ENCODE measurements at places on chromosomes 6 and 20.

DNA sequence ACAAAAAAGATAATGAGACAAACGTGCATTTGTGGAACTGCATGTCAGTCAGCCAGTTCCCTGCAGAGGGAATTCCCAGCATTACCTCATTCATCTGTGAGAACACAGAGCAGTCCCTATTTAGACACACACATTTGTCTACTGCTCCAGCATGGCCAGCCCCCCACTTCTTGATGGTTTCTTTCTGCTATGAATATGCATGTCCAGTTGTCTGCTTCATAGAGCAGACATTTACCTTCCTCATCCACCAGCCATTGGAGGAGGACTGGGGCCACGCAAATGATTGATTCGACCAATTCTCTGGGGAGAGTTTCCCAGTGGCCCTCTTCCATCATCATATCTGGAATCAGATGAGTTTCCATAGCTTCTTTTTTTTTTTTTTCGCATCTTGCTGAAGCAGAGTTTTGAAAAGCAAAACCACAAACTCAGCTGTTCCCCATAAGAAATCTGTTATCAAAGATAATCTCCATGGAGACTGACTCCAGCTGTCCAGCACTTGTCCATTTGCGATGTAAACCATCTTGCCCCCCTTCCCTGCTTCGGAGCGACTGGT lies 11.8 kb downstream of the ENPP1 start:
- peak; percentile 26 for DNase-seq

DNA sequence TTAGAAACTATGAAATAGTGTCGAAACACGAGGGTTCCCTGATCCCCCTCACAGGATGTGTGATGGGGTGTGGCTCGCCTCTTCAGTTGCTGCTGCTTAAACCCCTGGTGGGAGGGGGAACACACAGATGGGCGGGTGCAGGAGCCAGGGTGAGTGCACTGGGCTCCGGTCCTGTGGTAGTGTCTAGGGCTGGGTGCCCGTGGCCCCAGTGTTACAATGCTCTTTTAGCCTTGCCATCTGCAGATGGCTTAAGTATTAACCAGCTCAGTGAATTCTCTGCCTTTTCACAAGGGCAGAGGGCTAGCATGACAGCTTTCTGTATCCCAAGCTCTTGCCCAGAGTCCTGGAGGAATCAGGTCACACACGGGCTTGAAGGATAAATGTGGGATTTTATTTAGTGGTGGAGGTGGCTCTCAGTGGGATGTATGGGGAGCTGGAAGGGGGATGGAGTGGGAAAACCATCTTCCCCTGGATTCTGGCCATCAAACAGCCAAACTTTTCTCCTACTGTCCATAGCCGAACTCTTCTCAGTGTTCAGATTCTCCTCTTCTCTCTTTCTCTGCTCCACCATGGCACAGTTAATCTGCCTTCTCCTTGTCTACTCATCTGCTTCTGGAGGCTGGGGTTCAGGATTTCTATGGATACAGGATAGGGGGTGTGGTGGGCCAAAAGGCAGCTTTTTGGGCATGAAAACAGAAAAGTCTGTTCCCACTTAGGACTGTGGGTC lies 659.0 kb downstream of the EPM2A start:
- no peak for DNase-seq

GRCh38 chr6:21594416-21595281 lies 1.1 kb downstream of the SOX4 start:
- DNase-seq, result no peak

- no peak for DNase-seq
These were observed 113.9 kb downstream of the PRDM1 start for GRCh38 chr6:106199998-106200397.

GRCh38 chr6:70834520-70834919 lies 122.3 kb downstream of the B3GAT2 start:
- DNase-seq, result no peak

DNA sequence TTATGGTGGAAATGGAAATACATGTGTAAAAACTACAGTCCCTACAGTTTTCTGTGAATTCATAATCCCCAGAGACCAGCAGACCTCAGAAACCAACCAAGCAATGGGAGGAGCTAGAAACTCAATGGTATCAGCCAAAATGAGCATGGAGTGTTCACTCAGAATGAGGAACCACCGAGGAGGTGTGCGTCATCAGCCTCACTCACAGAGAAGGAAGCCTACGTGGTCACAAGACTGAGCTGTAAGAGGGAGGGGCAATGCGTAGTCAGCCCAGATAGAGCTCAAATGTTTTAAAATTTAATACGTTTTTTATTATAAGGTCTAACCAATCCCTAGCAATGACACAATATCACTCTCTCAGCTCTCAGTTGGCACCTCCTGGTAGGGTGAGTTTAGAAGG lies 17.4 kb downstream of the MYLK4 start:
- no peak for DNase-seq

DNA sequence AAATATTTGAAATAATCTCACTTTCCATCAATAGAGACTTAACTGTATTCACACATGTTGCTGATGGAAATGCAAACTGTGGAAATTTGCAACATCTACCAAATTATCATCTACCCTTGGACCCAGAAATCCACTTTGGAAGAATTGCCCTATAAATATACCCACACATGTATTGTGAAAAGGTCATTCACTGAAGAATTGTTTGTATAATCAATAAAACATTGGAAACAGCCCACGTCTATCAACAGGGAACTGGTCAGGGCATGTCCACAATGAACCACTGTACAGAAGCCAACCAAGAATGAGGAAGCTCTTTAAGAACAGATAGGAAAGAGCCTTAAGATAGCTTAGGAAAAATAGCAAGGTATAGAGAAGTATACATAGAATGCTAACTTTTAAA lies 36.2 kb downstream of the PXDC1 start:
- DNase-seq, result no peak

DNA sequence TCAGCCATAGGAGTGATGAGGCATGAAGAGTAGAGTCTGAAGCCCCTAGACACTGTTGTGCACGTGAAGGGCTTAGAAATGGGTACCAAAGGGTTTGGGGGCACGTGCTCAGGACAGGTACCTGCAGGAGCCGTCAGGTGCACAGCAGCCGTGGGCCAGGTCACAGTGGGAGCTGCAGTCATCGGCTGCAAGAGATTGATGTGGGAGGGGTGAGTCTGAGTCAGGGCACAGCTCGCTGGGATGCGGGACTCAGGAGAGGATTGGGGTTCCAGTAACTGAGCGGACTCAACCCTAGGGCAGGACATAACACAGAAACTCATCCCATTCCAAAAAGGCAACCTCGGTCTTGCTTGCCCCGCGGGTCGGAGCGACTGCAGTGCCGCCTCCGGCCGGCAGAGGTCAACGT lies 1.1 kb downstream of the DLK2 start:
- DNase-seq, result no peak

GRCh38 chr6:32195902-32196681 lies 3.6 kb upstream of the GPSM3 start:
- peak; percentile 95 for DNase-seq

- DNase-seq, result no peak
These were observed 115.5 kb downstream of the CCDC170 start for GRCh38 chr6:151609146-151609902.

DNA sequence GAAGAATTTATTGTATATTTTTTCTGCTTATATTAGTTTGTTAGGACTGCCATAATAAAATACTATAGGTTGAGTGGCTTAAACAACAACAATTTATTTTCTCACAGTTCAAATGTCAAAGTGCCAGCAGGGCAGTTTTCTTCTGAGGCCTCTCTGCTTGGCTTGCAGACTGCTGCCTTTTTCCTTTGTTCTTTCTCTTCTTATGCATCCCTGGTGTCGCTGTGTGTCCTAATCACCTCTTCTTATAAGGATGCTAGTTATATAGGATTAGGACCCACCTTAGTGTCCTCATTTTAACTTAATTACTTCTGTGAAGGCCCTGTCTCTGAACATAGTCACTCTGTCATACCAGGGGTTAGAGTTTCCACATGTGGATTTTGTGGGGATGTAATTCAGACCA lies 354.4 kb downstream of the NKAIN2 start:
- DNase-seq, result no peak

- no peak for DNase-seq
These were observed 42.5 kb upstream of the ARMC2 start for GRCh38 chr6:108805611-108806167.

DNA sequence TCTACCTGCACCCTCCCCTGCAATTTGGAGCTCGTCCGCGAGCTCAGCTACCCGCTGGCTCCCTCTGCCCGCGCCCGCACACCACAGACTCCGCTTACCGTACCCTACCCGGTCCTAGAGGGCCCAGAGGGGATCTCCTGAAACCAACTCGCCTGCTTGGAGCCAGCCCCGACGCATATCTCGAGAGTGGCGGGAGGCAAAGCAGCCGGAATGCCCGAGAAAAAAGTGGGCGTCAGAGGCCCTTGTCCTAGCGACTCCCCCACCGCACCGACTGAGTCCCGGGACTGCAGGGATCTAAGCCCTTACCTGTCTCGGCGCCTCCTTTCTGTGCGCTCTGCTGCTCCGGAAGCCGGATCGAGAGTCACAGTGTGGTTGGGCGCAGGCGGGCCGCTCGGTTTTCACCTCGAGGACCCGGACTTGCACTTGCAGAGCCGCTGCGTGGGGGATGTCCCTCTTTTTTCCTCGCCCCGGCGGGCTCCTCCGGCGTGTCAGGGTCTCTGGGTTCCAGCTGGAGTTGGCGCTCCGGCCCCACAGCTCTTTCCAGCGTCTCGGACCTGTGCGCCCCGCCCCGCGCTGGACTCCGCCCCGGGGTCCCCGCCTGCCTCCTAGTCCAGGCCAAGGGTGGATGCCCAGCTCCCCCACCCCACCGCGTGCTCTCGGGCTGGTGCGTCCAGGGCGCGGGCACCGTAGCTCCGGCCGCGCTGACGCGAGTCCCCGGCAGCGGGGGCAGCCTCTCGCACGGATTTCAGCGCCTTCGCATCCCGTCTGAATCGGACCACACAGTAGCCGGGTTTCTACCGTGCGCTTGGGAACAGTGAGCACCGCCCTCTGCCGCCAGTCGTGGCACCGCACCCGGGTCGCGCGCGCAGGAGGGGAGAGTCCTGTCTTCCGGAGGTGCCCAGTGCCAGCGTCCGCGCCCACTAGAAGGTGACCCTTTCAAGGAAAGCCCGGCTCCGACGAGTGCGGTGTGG lies at the start of gene PROKR2:
TSS of gene PROKR2 (minus strand) at position 767 of the 971 bp plus-strand sequence. CDS start 2,585 bp downstream, outside the sequence.
- DNase-seq, result no peak

DNA sequence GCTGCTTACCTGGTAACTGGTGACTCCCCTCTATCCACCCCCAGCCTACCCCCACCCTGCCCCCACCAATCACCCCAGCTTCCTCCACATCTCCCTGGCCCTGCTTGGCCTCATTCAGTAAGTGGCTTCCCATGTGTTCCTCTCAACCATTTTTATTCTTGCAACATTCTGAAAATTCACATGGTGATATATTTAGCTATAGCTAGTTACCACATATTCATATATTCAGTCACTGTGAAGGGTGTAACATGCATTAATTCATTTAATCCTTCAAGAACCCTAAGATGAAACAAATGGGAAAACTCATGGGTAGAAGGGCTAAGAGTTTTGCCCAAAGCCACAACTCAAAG lies 95.4 kb upstream of the CEP85L start:
- no peak for DNase-seq

GRCh38 chr6:135449246-135449645 lies 48.3 kb downstream of the AHI1 start:
- no peak for DNase-seq

- no peak for DNase-seq
These were observed 23.8 kb downstream of the SIM1 start for GRCh38 chr6:100440935-100441334.

DNA sequence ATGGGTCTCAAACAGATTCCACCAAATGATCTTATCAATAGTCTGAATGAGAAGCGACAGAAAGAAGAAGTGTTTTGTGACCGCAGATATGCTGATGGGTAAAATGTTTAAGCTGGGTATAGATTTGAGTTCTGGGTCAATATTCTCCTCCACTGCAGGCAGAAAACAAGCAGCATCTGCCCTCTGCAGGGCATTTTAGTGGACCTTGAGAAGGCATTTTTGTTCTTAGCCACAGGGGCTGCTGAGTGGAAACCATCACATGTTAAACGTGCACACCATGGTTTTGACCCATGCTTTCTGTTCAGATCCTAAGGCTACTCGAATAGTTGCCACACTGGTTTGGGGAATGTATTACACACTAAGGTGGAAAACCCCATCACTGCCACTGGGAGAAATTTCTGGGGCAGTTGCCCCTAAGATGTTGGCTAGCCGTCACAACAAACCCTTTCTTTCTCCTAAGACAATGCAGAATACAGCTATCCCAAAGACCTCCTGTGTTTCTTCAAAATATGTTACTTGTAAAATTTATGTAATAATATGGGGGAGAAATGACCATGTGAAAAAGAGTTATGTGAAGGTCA lies 5.5 kb downstream of the POU3F2 start:
- no peak for DNase-seq

DNA sequence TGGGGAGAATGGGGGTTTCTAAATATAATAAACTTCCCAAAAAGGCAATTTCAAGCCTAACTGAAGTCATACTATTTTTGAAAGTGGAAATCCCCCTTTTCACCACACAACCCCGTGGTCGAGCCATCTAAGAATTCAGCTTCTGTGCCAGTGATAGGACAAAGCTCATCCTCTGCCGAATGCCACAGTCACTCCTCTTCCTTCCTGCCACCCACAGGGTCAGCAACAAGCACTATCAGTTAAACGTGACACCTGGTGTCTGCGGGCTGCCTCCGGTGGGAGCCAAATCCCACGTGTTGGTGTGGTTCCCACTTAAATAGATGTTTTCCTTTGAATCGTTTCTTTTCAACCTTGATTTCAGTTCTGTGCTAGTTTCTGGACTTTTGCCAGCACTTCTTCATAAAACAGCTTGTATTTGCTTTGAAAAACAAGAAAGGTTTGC lies 60.7 kb downstream of the TNFAIP3 start:
- DNase-seq, result no peak

DNA sequence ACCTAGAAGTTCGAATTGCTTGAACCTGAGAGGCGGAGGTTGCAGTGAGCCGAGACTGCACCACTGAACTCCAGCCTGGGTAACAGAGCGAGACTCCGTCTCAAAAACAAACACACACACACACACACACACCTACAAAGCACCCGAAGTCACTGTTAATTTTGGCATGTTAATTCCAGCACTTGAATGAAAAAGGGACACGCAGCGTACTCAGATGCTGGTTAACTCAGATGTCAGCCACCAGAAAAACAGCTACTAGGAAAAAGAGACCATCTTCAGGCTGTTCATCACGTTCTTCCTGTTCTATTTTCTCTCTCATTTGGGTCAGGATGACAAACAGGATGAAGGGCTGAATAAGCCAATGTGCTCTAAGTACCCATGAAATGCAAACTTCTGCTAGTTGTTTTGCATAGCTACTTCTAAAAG lies 46.9 kb downstream of the BLOC1S5 start:
- no peak for DNase-seq

GRCh38 chr6:3455569-3456394 lies 1.1 kb downstream of the SLC22A23 start:
- DNase-seq, result no peak

GRCh38 chr6:24401458-24401857 lies 1.3 kb upstream of the MRS2 start:
- DNase-seq, result no peak

DNA sequence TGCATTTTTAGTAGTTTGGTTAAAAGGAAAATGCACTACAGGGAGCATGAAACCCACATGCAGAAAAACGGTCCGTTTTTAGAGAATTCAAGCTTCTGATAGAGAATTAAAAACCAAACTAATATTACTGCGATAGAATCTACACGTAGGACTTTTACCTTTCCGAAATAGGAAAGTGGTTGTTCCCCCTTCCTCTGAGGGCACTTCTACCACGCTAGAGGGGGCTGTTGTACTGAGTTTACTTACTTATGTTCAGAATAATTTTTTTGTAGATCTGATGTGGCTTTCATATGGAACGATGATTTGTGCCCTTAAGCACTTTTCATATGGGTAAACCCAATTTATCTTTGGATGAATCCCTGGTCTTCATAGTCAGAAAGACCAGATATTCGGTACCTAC lies 264.3 kb upstream of the PLN start:
- DNase-seq, result no peak

- no peak for DNase-seq
These were observed 12.4 kb downstream of the CST3 start for GRCh38 chr20:23625236-23625964.
